Sigmoid colon (tissue), 7 donors: ENCODE measurements at places on chromosomes 3 and 15. TPM values are rescaled to one million over a fixed set of nuclear protein-coding genes. Genes with fewer than 3 reads are reported as not detected.
A peak's percentile ranks its signal among the peaks of the same experiment; 100 is the strongest.

Gene PHLDB2
- 7.2 TPM for polyA plus RNA-seq

Gene TRANK1
- polyA plus RNA-seq: 12.6 TPM

Gene GOLGA6A
- polyA plus RNA-seq: not detected

Gene CD80
- polyA plus RNA-seq: 1.2 TPM

Gene RHOV
- 4.8 TPM for polyA plus RNA-seq

Gene RTP3
- polyA plus RNA-seq: not detected

Gene GOLGA8O
- polyA plus RNA-seq: 0.36 TPM

DNA sequence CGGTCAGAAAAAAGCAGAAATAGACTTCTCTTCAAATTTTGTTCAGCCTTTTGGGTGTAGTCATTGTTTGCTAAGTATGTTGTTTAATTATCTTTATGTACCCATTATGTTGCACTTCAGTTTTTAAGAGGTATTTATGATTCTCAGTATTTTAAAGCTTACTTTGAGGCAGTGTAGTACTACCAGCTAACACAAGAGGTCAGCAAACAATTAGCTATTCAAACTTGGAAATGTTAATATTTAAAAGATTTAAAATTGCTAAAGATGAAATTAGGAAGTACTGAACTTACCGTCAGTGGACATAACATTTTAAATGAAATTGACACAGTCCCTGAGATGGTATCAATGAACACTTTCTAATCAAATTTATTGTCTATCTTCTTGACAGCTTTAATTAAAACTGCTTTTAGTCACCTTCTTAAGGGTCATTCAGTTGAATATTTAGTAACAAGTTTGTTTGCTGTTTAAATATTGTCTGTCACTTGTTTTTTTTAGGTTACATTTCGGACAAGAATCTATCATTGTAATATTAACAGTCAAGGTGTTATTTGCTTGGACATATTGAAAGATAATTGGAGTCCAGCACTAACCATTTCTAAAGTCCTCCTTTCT, 28.1 kb downstream of the NKIRAS1 start:
- no peak overlapping the region for H3K4me3 ChIP-seq
- H3K27me3 ChIP-seq: no peaks in the 10 kb centered on the region
- no peak for DNase-seq
- peaks cover 19% of the 10 kb centered on the region for H3K36me3 ChIP-seq
- no peak overlapping the region for H3K27ac ChIP-seq

DNA sequence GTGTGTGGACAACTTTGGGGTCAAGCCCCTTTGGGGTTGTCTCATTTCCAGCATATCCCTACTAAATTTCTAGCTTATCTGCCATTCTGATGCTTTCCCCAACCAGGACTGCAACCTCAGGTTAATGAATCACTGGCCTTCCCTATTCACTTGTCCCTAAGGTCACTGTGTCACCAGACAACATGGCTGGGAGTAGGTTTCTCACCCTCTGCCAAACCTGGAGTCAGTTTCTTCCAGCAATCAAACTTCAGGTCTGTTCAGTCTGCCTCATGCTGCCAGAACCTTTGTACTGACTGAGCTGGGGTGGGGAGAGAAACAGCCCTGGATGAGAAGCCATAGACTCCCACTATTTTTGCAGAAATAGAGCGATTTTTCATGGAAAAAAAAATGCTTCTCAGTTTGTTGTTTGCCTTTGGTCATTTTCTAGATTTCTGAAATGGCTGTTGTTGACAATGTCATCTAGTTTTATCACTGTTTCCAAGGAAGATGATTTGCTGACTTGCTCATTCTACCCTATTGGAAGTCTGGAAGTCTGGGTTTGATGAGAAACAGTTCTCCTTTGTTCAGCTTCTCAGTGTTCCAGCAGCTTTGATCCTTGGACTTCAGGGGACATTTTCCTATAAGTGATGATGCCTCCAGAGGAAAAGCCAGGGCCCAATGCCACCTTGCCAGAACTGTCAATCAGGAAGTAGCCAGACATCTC, 74.8 kb upstream of the IL12A start:
- H3K27ac ChIP-seq: no peak overlapping the region
- no peaks in the 10 kb centered on the region for H3K36me3 ChIP-seq
- no peak for DNase-seq
- H3K4me1 ChIP-seq: no peaks in the 10 kb centered on the region

DNA sequence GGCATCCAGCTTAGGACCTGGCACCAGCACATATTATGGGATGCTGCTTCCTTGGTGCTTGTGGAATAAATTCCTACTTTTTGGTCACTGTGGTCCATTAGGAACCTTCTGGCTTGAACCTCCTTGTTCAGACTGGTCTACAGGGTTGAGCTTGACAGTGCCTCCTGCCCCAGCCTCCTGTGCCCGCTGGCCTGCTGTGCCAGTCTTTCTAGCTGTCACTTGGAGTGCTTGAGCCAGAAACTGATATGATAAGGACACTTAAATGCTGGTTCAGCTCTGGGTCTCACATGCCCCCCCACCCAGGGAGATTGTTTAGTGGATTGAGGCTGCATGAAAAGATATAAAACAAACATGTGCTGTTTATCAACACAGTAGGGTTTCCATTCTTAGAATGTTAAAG, 147.8 kb downstream of the SLCO3A1 start:
- H3K36me3 ChIP-seq: no peaks in the 10 kb centered on the region
- no peaks in the 10 kb centered on the region for H3K4me1 ChIP-seq
- no peak overlapping the region for H3K27ac ChIP-seq

DNA sequence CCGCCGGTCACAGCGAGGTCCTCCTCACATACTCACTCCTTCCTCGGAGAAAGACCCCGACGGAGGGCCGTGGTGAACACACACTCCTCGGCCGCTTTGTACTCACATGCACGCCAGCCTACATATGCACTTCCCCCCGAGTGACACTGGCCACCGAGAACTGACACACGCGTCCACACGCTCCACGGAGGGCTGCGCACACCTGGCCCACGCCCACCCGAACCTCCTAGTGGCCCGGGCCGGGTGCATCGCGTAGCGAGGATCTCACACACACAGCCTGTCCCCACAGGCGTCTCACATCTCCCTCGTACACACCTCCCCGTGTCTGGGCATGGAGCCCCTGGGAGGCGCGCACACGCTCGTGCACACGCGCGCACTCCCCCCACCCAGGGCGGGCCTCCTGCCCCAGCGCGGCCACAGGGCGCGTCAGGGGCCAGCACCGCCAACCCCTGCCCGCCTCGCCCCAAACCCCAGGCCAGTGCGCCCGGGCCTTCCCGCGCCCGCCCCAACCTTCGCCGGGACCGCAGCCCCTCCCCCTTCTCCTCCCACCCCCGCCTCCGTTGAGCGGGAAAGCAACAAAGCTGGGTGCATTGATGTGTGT, 411 bp upstream of the C3orf70 start:
- peak overlapping the region; percentile 71 for H3K4me3 ChIP-seq
- peak overlapping the region; percentile 95 for H3K27ac ChIP-seq
- H3K4me1 ChIP-seq: peaks cover 32% of the 10 kb centered on the region
- H3K27me3 ChIP-seq: no peaks in the 10 kb centered on the region

- peaks cover 3% of the 10 kb centered on the region for H3K27me3 ChIP-seq
- peaks cover 4% of the 10 kb centered on the region for H3K4me1 ChIP-seq
- no peak for DNase-seq
- no peaks in the 10 kb centered on the region for H3K36me3 ChIP-seq
- H3K4me3 ChIP-seq: no peak overlapping the region
- no peak overlapping the region for H3K27ac ChIP-seq
Observed at GRCh38 chr3:72652395-72652794, 195.8 kb downstream of the SHQ1 start.

GRCh38 chr3:33355611-33356010, 78.4 kb downstream of the FBXL2 start:
- no peak overlapping the region for H3K27ac ChIP-seq
- no peak for DNase-seq

DNA sequence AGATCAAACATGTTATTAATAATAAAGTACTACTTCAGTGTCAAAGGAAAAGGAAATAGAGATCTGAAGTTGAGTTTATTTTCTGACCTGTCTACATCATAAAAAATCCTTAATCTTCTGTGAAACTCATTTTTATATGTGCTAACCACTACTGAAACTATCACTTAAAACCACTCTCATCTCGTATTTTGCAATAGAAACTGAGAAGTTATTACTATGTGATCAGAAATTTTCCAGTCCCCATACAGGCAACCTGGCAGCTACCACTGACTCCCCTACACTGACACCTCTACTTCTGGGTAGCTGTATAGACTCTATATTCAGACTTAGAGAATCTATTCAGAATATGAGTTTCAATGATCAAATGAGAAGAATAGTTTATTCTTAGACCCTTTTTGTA, 8.3 kb downstream of the HDGFL3 start:
- no peak for DNase-seq
- H3K27me3 ChIP-seq: no peaks in the 10 kb centered on the region
- H3K27ac ChIP-seq: no peak overlapping the region
- no peak overlapping the region for H3K4me3 ChIP-seq

GRCh38 chr3:46930166-46930944, 46.2 kb downstream of the CCDC12 start:
- H3K4me1 ChIP-seq: no peaks in the 10 kb centered on the region
- peak; percentile 61 for DNase-seq
- H3K4me3 ChIP-seq: no peak overlapping the region
- H3K27ac ChIP-seq: peak overlapping the region; percentile 78

GRCh38 chr3:24578951-24579421, 84.3 kb upstream of the THRB start:
- H3K4me1 ChIP-seq: no peaks in the 10 kb centered on the region
- H3K4me3 ChIP-seq: no peak overlapping the region
- H3K36me3 ChIP-seq: no peaks in the 10 kb centered on the region

- H3K36me3 ChIP-seq: no peaks in the 10 kb centered on the region
- DNase-seq: no peak
- no peak overlapping the region for H3K4me3 ChIP-seq
- H3K27ac ChIP-seq: no peak overlapping the region
Observed at GRCh38 chr15:82018201-82018600, 27.6 kb downstream of the MEX3B start.

DNA sequence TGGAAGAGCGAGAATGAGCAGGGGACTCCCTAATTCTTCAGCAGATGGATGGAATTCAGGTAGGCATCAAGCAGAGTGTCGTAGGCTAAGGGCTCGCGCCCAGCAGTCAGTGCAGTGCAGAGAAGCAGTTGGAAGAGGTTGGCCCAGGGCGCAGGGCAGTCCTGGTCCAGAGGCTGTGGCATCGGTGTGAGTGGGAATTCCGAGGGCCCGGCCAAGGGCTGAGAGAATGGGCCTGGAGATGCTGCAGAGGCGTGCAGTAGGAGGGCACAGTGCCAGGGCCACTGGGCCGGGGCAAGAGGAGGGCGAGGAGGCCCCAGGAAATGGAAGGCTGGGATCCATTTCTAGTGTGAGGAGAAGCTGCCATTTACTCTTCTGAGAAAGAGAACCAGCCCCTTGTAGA, 74.4 kb downstream of the AAGAB start:
- no peak overlapping the region for H3K4me3 ChIP-seq
- no peaks in the 10 kb centered on the region for H3K4me1 ChIP-seq
- H3K27ac ChIP-seq: no peak overlapping the region
- H3K27me3 ChIP-seq: no peaks in the 10 kb centered on the region

GRCh38 chr3:194485468-194485880, 1.3 kb downstream of the ATP13A3 start:
- H3K36me3 ChIP-seq: no peaks in the 10 kb centered on the region
- H3K4me1 ChIP-seq: peaks cover 27% of the 10 kb centered on the region
- no peak for DNase-seq
- H3K27ac ChIP-seq: peak overlapping the region; percentile 88

GRCh38 chr3:100850156-100850555, 140.9 kb downstream of the TFG start:
- DNase-seq: no peak
- no peaks in the 10 kb centered on the region for H3K27me3 ChIP-seq
- H3K4me1 ChIP-seq: no peaks in the 10 kb centered on the region
- H3K36me3 ChIP-seq: no peaks in the 10 kb centered on the region
- H3K4me3 ChIP-seq: no peak overlapping the region
- no peak overlapping the region for H3K27ac ChIP-seq

DNA sequence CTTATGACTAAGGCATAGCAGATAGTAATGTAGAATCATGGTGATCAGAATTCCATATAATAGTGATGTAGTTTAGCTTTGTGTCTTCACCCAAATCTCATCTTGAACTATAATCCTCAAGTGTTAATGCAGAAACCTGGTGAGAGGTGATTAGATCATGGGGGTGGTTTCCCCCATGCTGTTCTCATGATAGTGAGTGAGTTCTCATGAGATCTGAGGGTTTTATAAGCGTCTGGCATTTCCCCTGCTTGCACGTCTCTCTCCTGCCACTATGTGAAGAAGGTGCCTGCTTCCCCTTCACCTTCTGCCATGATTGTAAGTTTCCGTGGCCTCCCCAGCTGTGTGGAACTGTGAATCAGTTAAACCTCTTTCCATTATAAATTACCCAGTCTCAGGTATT, 138.7 kb upstream of the CBLB start:
- no peaks in the 10 kb centered on the region for H3K4me1 ChIP-seq
- no peak for DNase-seq
- no peak overlapping the region for H3K27ac ChIP-seq
- H3K36me3 ChIP-seq: no peaks in the 10 kb centered on the region

GRCh38 chr3:112247900-112248299, 46.1 kb downstream of the SLC9C1 start:
- no peaks in the 10 kb centered on the region for H3K27me3 ChIP-seq
- no peaks in the 10 kb centered on the region for H3K36me3 ChIP-seq
- no peak overlapping the region for H3K27ac ChIP-seq
- H3K4me1 ChIP-seq: no peaks in the 10 kb centered on the region
- no peak overlapping the region for H3K4me3 ChIP-seq
